ENCODE measurements at places on chromosomes 2 and 18. TPM values are rescaled to one million over a fixed set of nuclear protein-coding genes. Genes with fewer than 3 reads are reported as not detected.

Gene SCN7A
- total RNA-seq: 3.0 TPM

Gene LYG1
- total RNA-seq: not detected

Gene TXNDC9
- total RNA-seq: 42.0 TPM

Gene RTP5
- 0.63 TPM for total RNA-seq

Gene RUFY4
- not detected for total RNA-seq

Gene RGPD3
- total RNA-seq: 1.1 TPM

Gene IKZF2
- 26.5 TPM for total RNA-seq

Gene ABCG5
- not detected for total RNA-seq

Gene SP140
- 8.5 TPM for total RNA-seq

Gene DTNA
- total RNA-seq: 78.4 TPM

Gene IGFBP2
- total RNA-seq: 608 TPM

- no peak overlapping the region for H3K4me3 ChIP-seq
- H3K4me1 ChIP-seq: peaks cover 5% of the 10 kb centered on the region
- peaks cover 6% of the 10 kb centered on the region for H3K27me3 ChIP-seq
- H3K27ac ChIP-seq: no peak overlapping the region
- no peak for DNase-seq
- H3K36me3 ChIP-seq: no peaks in the 10 kb centered on the region
These were observed 219.5 kb downstream of the BCL2 start for GRCh38 chr18:63099848-63100629.

- H3K4me3 ChIP-seq: no peak overlapping the region
- no peaks in the 10 kb centered on the region for H3K36me3 ChIP-seq
- no peak overlapping the region for H3K27ac ChIP-seq
- DNase-seq: no peak
- no peaks in the 10 kb centered on the region for H3K27me3 ChIP-seq
- H3K4me1 ChIP-seq: peaks cover 17% of the 10 kb centered on the region
These were observed 91.8 kb downstream of the PLB1 start for GRCh38 chr2:28587526-28588291.

DNA sequence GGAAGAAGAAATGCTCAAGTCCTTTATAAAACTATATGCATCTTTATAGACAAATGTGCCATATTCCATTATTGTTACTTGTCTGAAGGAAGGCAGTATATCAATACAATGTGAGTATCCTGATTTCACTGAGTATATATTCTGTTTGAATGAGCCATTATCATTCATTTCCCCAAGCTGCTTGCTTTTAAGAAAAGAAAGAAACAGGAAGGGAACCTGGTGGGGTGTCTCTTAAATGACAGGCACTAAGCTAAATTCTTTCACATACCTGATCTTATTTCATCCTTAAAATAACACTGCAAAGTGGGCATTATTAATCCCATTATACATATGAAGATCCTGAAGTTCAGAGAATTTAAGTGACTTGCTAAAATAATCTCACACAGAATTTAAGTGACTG is 307.9 kb downstream of the SLC8A1 start:
- H3K27ac ChIP-seq: no peak overlapping the region
- no peaks in the 10 kb centered on the region for H3K4me1 ChIP-seq
- H3K27me3 ChIP-seq: no peaks in the 10 kb centered on the region
- no peak for DNase-seq
- H3K36me3 ChIP-seq: no peaks in the 10 kb centered on the region
- H3K4me3 ChIP-seq: no peak overlapping the region

- no peaks in the 10 kb centered on the region for H3K4me1 ChIP-seq
- no peaks in the 10 kb centered on the region for H3K36me3 ChIP-seq
- no peak overlapping the region for H3K27ac ChIP-seq
- H3K27me3 ChIP-seq: no peaks in the 10 kb centered on the region
These were observed 122.8 kb upstream of the UXS1 start for GRCh38 chr2:106316915-106317314.

DNA sequence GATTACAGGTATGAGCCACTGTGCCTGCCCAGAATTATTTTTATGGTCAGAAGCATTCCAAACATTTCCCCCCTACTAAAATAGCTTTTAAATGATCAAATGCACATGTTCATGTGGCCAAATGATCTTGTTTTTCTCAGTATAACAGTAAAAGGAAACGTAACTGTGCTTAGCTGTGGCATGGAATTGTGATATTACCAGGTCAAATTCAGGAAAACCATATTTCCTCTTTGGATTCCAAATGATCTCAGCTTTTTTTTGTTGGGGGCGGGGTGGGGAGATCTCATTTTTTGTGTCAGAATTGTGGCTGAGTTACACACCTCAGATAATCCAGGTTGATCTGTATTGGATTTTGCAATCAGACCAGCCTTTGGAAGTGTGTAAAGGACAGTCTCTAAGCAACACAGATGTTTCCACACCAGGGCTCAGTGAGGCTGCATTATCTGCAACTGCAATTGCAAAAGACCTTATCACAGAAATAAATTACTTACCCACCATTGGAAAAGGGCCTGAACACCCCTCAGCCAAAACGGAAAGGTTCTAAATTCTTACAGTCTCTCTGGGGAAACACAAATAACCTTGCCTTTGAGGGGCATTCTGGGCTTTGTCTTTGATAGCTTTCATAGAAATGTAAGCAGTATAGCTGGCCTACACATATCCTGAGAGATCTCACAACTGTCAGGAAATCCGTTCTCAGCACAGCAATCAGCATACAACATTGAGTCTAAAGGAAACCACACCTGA is 8.4 kb downstream of the CASP10 start:
- DNase-seq: no peak
- no peak overlapping the region for H3K4me3 ChIP-seq
- H3K27ac ChIP-seq: no peak overlapping the region
- no peaks in the 10 kb centered on the region for H3K27me3 ChIP-seq
- no peaks in the 10 kb centered on the region for H3K4me1 ChIP-seq
- H3K36me3 ChIP-seq: no peaks in the 10 kb centered on the region

- H3K4me1 ChIP-seq: no peaks in the 10 kb centered on the region
- no peak overlapping the region for H3K27ac ChIP-seq
- no peak for DNase-seq
- H3K4me3 ChIP-seq: no peak overlapping the region
- H3K27me3 ChIP-seq: no peaks in the 10 kb centered on the region
- no peaks in the 10 kb centered on the region for H3K36me3 ChIP-seq
These were observed 1.5 kb downstream of the MALL start for GRCh38 chr2:110113961-110114591.

DNA sequence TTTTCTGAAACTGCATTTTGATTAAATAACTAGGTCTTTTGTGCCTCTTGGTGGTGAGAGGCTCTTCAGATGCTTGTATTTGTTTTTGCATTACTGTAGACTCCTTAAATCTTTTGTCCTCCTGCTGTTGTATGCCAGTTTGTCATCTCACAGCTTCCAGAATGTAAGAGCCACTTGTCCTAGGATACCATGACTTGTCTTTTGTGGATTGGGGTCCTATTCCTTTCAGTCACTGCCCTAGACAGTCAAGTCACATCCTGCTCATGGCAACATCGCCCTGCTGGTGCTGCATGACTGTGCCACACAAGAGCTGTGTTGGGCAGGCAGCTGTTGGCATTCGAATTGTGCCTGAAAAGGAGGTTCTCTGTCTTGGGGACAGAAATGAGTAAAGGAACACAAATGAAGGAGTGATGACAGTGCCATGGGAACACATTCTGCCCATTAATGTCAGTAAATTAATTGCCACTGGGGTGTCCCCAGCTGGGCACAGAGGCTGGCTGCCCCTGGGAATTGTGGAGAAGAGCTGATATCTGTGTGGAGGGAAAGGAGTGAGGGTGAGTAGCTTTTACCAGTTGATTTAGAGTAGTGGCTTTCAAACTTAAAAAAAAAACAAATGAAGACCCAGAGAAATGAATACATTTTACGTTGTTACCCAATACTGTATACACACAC is 140.3 kb downstream of the ARL6IP6 start:
- H3K27me3 ChIP-seq: no peaks in the 10 kb centered on the region
- no peaks in the 10 kb centered on the region for H3K36me3 ChIP-seq
- H3K27ac ChIP-seq: no peak overlapping the region
- no peak for DNase-seq
- H3K4me3 ChIP-seq: no peak overlapping the region

- H3K27ac ChIP-seq: no peak overlapping the region
- no peak overlapping the region for H3K4me3 ChIP-seq
- no peaks in the 10 kb centered on the region for H3K27me3 ChIP-seq
- DNase-seq: no peak
- no peaks in the 10 kb centered on the region for H3K4me1 ChIP-seq
- H3K36me3 ChIP-seq: no peaks in the 10 kb centered on the region
These were observed 39.7 kb downstream of the RAPGEF4 start for GRCh38 chr2:172775319-172775718.

GRCh38 chr18:26383454-26384270 is 157.4 kb downstream of the TAF4B start:
- H3K4me1 ChIP-seq: peaks cover 3% of the 10 kb centered on the region
- no peaks in the 10 kb centered on the region for H3K36me3 ChIP-seq
- H3K27ac ChIP-seq: no peak overlapping the region
- no peak overlapping the region for H3K4me3 ChIP-seq
- DNase-seq: no peak

DNA sequence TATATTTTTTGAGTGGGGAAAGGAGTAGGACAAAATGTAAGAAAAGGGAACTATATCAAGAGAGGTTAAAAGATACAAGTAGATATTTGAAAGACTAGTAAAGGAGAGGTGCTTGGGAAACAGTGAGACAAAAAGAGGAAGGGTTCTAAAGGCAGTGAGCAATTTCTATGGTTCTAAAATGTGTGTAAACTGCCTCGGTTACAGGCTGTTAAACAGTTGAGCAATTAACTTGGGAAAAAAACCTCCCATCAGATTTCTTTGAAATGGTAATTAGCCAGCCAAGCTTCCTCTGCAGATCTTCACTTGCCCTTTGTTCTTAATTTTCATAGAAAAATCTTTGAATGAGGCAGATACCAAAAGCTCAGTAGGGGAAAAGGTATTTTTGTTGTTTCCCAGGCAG is 238.7 kb upstream of the KCNH7 start:
- no peak overlapping the region for H3K4me3 ChIP-seq
- no peaks in the 10 kb centered on the region for H3K27me3 ChIP-seq
- no peak for DNase-seq
- no peaks in the 10 kb centered on the region for H3K36me3 ChIP-seq

GRCh38 chr2:105224444-105224843 is 17.1 kb upstream of the GPR45 start:
- H3K4me3 ChIP-seq: no peak overlapping the region
- H3K27me3 ChIP-seq: no peaks in the 10 kb centered on the region
- H3K36me3 ChIP-seq: no peaks in the 10 kb centered on the region

- no peak overlapping the region for H3K27ac ChIP-seq
- H3K4me1 ChIP-seq: no peaks in the 10 kb centered on the region
- H3K36me3 ChIP-seq: no peaks in the 10 kb centered on the region
- no peaks in the 10 kb centered on the region for H3K27me3 ChIP-seq
- H3K4me3 ChIP-seq: no peak overlapping the region
These were observed 37.4 kb downstream of the ACTR2 start for GRCh38 chr2:65264821-65265670.

- H3K27me3 ChIP-seq: no peaks in the 10 kb centered on the region
- H3K36me3 ChIP-seq: no peaks in the 10 kb centered on the region
- no peak for DNase-seq
These were observed 69.9 kb downstream of the RHOB start for GRCh38 chr2:20516646-20517341.

DNA sequence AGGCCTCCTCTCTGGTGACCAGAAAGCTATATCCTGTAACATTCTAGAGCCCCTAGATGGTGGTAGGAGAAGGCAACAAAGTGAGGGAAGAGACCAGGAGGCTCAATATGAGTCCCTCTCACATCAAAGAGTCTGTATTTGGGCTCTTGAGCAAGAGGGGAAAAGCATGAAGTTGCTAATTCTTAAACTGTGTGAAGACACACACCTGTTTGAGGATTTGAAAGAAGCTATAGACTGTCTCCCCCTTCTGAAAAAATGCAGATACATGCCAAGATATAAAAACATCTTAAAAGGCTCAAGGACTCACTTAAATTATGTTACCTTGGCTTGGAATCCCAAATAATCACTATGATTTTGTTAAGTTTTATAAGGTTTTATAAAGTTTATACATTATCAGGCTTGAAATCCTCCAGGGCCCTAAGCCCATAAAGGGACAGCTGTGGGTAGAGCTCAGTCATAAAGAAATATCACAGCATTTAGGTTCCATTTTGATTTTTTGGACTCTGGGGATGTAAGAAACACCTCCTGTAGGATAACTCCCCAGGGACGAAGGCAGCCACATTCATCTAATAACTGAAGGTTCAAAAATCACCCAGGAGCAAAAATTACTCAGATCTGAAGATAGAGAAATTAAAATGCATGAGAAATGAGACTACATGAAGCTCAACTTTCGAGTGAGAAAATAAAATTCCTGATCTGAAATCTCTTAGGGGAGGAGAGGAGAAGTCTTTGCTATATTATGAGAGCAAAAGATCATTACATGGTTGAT is 136.1 kb upstream of the LGALSL start:
- H3K4me1 ChIP-seq: peaks cover 8% of the 10 kb centered on the region
- H3K27me3 ChIP-seq: no peaks in the 10 kb centered on the region
- no peak overlapping the region for H3K4me3 ChIP-seq
- no peak overlapping the region for H3K27ac ChIP-seq
- no peaks in the 10 kb centered on the region for H3K36me3 ChIP-seq

- H3K4me3 ChIP-seq: no peak overlapping the region
- no peaks in the 10 kb centered on the region for H3K4me1 ChIP-seq
- H3K27ac ChIP-seq: no peak overlapping the region
- no peaks in the 10 kb centered on the region for H3K36me3 ChIP-seq
- DNase-seq: no peak
These were observed 45.4 kb downstream of the RABL2A start for GRCh38 chr2:113672326-113672932.

DNA sequence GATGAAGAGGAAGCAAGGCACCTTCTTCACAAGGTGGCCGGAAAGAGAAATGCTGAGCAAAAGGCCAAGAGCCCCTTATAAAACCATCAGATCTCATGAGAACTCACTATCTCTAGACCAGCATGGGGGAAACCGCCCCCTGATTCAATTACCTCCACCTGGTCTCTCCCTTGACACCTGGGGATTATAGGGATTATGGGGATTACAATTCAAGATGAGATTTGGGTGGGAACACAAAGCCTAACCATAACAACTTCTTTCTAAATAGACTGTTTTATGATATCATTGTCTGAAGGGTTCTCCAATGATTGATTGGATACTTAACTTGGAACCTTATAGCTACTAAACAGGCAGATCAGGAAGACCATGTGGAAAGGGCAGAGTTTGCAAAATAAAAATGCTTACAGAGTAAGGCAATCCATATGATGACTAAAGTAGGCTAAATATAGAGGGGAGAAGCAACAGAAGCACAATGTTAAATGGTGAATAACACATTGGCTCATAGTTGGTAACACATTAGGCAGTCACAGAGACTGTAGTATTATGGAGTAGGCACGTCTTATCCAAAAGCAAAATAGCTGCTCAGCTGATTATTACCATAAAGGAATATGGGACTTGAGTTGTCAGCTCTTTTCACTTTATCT is 179.0 kb downstream of the BARD1 start:
- H3K4me1 ChIP-seq: no peaks in the 10 kb centered on the region
- H3K36me3 ChIP-seq: no peaks in the 10 kb centered on the region
- DNase-seq: no peak
- H3K4me3 ChIP-seq: no peak overlapping the region
